ENCODE measurements at places on chromosomes 16 and 17. TPM values are rescaled to one million over a fixed set of nuclear protein-coding genes. Genes with fewer than 3 reads are reported as not detected.

Gene PRSS22
- total RNA-seq: 15.3 TPM

GRCh38 chr16:72974142-72974769 lies 73.7 kb downstream of the ZFHX3 start:
- no peak for DNase-seq

DNA sequence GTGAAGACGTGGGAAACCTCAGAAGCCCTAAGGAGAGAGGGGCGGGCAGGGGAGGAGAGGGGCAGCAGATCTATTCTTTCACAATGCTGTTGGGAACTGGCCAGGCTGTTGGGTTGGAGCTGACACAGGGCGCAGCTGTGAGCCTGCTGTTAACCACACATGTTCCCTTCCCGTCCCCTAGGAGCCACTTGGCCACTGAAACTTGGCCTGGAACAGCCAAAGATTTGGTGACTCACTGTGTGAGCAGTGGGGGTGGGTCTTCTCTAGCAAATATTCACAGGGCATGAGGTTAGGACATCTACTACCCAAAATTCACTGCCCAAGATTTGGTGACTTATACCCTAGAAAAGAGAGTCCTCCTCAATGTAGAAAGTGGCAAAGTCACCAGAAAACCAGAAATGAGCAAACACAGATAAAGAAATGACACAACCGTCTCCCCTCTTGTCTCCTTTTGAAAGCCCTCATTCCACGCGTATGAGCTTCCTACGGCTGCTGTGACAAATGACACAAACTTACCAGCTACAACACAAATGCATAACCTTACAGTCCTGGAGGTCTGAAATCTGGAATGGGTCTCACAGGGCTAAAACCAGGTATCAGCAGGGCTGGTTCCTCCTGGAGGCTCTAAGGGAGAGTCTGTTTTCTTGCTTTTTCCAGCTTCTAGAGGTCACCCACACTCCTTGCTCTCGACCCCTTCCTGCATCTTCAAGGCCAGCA lies 6.3 kb downstream of the TBC1D16 start:
- peak; percentile 79 for DNase-seq

- no peak for DNase-seq
Observed at GRCh38 chr17:61805399-61805798, 57.9 kb downstream of the BRIP1 start.

GRCh38 chr16:83125999-83126568 lies 499.3 kb downstream of the CDH13 start:
- no peak for DNase-seq

GRCh38 chr17:2084036-2084765 lies 29.3 kb downstream of the HIC1 start:
- peak; percentile 48 for DNase-seq

DNA sequence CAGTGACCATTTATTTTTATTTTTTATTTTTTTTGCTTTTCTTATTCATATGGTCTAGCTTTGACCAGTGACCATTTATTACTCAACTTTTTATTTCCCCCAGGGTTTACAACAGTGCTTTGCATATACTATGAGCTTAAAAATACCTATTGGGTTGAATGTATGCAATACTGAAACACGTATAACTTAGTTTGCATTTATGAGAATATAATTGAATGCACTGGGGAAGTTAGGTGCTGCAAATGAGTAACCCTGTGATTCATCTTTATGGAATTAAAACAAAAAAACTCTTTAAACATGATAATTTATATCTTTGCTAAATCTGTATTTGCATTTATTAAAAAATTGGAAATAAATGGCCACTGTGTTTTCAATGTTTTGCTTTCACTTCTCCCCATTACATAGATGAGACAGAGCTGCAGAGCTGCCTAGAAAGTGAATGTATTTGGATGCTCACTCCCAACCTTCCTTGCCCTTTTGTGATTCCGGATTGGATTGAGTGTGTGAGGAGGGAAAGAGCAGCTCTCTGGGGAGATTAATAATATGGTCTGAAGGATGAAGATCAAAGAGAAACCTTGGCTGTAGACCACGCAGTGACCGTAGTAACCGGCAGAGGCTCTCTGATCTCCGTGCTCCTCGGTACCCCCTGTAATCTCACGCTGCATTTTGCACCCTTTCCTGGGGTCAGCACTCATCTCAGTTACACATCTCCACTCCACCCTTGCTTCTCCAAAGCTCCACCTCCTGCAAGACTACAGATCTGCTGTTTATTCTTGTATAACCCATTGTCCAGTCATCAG lies 14.3 kb downstream of the TMEM100 start:
- no peak for DNase-seq
